Astrocyte of the cerebellum (primary cell): ENCODE measurements at places on chromosomes 13 and 19.

DNA sequence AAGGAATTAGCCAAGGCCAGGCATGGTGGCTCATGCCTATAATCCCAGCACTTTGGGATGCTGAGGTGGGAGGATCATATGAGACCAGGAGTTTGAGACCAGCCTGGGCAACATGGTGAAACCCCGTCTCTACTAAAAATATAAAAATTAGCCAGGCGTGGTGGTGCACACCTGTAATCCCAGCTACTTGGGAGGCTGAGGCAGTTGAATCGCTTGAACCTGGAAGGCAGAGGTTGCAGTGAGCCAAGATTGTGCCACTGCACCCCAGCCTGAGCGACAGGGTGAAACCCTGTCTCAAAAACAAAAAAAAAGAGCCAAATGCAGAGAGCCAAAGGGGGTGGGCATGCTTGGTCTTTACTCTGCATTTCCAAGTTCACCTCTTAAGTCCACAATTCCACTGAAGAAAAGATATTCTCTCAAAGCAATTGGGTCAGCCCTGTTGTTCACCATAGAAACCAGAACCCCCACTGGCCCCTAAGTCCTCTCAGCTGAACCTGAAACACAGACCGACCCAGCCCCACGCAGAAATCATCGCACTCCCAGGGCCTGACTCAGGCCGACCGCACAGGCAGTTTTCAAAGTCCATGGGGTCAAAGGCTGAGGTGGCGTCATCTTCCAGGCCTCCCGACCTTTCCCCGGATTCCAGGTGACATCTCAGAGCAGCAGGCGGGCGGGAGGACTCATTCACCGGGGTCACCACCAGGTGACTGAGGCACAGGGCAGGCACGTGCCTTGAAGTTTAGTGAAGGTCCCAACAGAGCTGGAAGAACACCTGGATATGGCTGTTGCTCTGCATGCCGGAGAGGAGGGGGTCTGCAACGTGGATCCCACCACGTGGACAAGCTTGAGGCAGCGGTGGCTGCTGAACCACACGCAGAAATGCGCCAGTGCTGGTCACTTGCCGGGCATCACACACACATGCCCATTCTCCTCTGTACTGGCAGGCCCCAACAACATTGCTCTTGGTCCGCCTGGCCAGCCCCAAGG lies 33.1 kb downstream of the SLC25A42 start:
- no peak for DNase-seq

- no peak for DNase-seq
Measured at GRCh38 chr19:31338069-31338776, 11.0 kb downstream of the TSHZ3 start.

DNA sequence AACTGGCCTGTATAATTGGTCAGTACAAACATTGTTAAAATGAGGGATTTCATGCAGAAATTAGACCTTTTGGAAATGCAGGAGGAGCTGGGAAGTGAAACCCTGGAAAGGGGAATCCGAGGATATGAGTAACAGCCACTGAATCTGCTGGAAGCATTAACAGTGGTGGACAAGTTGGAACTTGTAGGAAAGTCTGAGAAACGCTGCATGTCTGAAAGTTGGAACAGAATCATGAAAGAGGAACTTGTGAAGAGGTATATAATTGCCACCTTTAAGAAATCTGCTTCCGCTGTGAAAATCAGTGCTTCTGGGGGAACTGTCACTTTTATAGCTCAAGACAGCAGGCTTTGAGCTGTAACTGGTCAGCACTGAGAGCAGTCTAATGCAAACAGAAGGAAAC lies 716.5 kb upstream of the PRR20A start:
- DNase-seq = no peak

DNA sequence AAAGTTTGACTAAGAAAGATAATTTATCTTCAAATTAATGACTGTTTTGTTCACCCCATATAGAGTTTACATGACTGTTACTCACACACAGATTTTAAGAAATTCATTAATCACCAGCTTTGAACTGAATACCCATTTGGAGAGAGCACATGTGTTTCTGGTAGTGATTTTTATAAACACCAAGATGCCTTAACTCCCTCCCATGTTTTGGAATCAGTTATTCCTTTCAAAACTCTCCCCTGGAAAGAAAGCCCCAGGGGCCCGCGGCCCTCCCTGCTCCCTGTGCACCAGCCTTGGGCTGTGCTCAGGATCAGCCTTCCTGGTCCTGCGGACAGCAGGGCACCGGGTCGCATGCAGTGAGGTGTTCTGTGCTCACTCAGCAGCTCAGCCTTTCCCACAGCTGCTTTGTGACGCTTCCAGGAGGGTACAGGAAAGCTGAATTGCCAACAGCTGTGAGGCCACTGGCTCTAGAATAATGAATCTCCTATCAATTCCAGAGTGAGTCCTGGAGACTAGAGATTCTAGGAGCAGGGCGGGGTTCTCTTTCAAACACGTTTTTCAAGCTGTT lies 483.2 kb downstream of the EFNB2 start:
- no peak for DNase-seq

GRCh38 chr13:41018602-41018948 lies 541 bp downstream of the ELF1 start:
- DNase-seq = no peak

DNA sequence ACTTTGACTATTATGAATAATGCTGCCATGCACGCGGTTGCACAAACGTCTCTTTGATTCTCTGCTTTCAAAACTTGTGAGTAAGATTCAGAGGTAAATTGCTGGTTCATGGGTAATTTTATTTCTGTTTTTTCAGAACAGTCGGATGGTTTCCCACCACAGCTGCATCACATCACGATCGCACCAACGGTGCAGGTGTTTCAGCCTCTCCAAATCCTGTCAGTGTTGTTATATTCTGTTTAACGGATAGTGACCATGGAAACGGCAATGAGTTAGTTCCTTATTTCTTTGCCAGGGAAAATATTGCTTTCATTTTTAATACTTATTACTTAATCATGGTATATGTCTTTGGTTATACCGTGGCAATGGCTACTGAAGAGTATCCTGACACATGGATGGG lies 19.1 kb upstream of the ZNF835 start:
- no peak for DNase-seq

DNA sequence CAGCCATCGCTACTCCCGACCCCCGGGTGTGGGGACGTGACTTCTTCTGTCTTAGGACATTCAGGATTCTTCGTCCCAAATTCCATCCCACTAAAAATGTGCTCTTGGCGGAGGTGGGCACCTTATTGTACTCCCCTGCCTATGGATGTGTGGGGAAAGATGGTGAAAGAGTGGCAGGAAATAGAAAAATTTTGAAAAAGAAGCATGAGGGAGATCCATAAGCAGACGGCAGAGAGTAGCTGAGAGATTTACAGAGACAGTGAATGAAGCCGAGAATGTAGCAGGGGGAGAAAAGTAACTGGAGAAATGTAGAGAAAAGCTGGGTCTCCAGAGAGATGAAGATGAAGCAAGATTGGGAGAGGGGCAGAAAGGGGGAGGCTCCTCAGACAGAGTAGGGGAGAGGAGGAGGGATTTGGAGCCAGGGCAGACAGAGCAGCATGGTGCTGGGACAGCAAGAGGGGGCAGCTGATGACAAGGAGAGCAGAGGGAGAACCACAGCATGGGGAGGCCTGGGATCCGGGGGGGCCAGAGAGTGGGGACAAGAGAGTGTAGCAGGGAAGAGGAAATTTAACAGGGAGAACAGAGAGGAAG lies 843 bp downstream of the ZNF610 start:
- no peak for DNase-seq

GRCh38 chr19:10699650-10700335 lies 1.4 kb upstream of the QTRT1 start:
- peak; percentile 24 for DNase-seq

DNA sequence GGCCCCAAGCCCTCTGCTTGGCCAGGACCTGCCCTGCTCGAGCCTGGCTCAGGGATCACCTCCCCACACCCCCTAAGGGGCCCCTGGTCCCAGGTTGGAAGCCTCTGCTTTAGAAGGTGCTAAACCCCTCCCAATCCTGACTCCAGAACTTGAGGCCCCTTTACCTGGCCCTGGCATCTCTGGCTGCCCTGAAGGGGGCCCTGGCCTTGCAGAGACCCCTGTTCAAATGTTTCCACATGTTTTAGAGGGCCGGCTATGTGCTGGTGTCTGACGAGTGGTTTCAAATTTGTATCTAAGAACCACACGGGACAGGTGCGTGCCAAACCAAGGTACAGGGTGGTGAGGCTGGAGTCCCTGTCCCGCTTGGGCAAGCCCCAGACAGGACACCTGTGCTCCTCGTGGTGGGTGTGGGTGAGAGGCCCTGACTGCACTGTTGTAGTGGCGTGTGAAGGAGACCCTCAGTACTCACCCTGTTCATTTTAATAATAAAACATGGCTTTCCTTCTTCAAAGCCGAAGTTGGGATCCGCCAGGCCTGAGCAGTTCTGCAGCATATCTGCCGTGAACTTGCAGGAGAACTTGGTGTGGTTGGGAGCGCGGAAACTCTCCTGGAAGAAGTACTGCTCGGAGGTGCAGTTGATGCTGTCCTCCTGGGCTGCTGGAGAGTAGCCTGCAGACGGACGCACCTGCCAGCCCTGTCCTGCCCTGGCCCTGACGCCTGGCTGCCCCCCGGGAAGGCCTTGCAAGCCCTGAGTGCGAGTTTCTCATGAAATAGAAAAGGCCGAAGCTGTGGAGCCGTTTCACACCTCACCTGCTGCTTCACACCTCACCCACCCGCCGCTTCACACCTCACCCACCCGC lies 5.4 kb downstream of the ATP4B start:
- DNase-seq = no peak

GRCh38 chr13:36313047-36313969 lies 15.7 kb upstream of the CCDC169 start:
- DNase-seq = no peak

DNA sequence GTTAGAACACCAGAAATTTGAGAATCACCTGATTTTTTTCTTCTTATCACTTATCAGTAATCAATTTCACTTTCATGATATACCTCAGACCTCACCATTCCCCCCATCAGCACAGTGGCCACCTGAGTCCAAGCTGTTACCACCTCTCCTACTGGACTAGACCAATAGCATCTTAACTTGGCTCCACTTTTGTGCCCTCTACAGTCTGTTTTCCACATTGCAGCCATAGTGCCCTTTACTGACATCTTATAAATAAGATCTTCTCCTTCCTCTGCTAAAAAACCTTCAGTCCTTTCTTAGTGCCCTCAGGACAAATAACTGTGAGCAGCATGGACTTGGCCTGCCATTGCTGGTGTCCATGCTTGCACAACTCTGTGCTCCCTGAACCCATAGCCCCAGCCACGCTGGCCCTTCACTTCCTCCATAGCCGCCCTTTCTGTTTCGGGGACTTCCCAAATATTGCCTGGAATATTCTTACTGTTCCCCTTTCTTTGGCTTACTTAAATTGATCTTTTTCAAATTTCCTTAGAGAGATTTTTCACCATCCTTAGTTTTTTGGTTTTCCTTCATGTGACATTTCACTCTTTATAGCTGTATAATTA lies 380.8 kb downstream of the LMO7 start:
- no peak for DNase-seq

- peak; percentile 88 for DNase-seq
Measured at GRCh38 chr13:50713523-50714248, 129.8 kb downstream of the DLEU7 start.

DNA sequence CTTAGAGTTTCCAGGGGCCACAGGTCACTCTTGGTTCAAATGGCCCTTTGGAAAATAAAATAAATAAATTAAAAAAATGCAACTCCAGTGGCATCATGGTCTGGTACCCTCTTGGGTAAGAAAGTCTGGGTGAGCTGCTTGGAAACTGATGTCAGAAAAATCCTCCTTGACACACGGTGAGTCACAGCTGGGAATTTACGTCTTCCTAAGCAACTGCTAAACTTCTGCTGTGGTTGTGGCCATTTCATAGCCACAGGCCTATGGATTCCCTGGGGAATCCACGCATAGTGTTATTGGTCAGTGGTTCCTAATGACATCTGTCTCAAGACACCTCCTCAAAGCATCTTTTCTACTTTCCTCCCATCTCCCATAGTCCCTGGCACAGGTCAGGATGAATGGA lies 220.8 kb downstream of the COG6 start:
- peak; percentile 39 for DNase-seq

DNA sequence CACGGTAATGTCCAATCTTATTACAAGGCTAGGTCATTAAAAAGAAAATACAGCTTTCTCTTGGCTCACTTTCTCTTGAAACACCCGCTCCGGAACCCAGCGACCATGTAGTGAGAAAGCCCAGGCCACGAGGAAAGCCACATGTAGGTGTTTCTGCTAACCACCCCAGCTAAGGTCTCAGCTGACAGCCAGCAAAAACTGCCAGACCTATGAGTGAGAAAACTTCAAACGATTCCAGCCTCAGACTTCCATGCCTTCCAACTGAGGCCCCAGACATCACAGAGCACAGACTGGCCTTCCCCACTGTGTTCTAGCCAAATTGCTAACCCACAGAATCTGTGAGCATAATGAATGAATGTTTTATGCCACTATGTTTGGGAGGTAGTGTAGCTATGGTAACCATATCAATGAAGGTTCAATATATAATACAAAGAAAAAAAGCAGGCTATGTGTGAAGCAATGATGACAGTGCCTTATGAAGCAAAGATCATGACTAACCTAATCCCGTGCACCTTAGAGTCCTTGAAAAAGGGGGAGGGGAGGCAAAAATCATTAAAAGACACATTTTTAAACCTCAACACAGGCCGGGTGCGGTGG lies 11.9 kb upstream of the TPTE2 start:
- DNase-seq = no peak

GRCh38 chr13:25844559-25845434 lies 207.0 kb downstream of the SHISA2 start:
- DNase-seq = peak; percentile 42

DNA sequence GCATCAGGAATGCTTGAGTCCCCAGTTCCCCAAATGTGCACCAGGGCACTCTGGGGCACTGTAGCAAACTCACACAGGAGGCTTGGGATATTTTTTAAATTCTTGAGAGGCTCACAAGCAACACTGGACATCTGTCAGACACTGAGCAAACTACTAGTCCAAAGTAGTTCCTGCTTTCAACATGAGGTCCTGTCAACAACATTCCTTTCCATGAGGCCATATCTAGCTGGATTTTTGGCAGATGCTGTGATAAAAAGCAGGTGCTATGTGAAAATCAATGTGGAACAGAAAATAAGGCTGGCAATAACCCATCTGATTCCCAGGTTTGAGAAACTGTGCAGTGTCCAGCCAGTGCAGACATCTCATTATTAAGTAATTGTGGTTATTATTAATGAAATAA lies 50.5 kb downstream of the STARD13 start:
- no peak for DNase-seq

DNA sequence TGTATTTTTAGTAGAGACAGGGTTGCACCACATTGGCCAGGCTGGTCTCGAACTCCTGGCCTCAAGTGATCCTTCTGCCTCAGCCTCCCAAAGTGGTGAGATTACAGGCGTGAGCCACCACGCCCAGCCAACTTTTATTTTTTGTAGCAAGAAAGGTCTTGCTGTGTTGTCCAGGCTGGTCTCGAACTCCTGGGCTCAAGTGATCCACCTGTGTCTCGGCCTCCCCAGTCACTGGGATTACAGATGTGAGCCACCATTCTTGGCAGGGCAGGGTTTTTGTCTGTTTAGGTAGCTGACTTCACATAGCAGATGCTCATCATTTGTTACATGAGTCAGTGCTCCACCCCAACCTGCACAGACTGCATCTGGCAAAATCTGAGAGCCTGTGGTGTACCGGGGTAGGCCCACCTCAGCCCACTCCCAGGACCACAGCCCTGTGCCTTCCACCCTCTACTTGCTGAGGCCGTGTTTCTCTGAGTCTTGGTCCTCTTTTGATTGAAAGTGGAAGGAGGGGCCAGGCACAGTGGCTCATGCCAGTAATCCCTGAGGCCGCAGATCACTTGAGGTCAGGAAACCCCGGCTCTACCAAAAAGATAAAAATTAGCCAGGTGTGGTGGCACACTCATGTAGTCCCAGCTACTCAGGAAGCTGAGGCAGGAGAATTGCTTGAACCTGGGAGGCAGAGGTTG lies 4.2 kb upstream of the TNPO2 start:
- DNase-seq = no peak

- DNase-seq = no peak
Measured at GRCh38 chr13:91909617-91910016, 511.2 kb downstream of the GPC5 start.
